ENCODE measurements at places on chromosomes 7 and 10.

DNA sequence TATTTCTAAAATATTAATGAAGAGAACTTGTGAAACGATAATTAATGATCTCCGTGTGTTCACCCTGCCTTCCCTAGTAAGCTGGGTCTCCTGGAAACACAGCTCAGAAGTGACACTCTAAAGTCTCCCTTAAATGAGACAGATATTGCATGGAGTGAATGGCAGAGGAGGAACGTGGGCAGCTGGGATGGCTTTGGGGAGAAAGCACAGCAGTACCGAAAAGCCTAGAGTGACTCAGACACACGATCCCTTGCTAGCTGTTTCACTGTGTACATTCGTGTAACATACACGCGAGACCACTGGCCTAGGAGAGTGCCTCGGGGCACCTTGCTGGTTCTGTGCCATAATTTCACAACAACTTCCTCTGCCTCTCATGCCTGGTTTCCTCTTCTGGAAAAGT is 199.9 kb upstream of the TCERG1L start:
- no peak for DNase-seq

DNA sequence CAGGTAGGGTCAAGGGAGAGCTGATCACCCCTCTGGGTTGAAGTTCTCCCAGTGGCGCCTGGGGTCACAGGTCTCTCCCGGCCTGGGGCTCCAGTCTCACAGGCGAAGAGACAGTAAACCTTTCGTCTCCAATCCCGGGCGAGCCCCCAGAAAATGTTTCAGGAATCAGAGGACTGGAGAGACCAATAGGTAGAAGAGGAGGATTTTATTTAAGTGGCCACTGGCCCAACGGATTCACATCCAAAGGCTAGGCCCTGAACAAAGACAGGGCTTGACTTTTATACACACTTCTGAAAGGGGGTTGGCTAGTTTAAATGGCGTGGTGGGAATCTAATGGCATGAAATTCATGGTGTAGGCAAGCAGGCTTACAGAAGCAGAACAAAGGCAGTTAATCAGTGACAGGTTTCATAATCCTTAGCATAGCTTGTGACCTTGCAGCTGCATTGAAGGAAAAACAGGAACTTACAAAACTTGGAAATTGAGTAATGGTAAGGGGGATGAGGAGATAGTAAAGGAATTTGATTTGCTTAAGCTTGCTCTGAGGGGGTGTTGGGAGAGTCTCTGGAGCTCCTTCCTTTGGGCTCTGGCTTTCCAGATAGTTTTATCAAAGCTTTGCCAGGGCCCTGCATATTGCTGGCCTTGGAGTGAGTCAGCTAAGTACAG is 105.5 kb downstream of the TRIM24 start:
- no peak for DNase-seq

DNA sequence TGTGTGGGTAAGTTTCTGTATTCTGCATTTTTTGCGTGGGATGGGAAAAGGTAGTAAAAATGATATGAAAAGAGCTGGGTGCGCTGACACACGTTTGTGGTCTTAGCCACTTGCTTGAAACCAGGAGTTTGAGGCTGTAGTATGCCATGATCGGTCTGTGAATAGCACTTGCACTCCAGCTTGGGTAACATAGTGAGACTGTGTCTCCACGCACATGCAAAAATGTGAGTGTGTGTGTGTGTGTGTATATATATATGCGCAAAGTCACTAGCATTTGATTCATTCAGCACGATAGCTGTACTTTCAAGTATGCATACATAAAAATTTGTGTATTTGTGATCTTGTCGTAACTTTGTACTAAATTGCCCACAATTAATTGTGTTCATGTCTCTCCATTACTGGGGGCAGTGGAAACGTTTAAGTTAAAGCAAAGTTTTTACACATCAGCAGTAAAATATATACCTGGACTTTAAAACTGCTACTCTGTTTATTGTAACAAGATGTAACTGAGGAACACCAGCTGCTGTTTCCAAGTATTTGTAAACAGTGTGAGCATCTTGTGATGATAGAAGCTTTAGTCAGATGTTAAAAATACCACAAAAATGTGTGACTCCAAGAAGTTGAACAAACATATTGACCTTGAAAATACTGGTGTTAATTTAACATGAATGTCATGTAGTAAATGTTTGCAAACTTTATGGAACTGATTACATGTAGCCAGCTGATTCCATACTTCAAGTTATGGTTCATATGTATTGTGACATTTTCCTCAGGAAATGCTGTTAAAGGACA is 1.6 kb downstream of the ZRANB1 start:
- DNase-seq = no peak

DNA sequence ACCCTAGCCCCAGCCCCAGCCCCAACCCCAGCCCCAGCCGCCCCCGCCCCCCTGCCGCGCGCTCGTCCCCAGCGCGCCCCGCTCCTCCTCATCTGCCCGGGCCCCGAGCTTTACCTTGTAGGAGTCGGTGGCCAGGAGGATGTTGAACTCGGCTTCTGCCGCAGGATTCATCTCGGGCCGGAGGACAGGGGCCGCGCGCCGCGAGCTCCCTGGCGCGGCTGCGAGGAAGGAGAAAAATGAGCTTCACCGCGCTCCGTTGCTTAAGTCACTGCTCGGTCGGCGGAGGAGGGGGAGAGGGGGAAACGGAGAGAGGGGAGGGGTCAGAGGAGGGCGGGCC is at the start of gene NAMPT:
NAMPT (minus strand) TSS at position 270 of the 337 bp plus-strand sequence; CDS start at position 171, 99 bp downstream.
- DNase-seq = no peak

DNA sequence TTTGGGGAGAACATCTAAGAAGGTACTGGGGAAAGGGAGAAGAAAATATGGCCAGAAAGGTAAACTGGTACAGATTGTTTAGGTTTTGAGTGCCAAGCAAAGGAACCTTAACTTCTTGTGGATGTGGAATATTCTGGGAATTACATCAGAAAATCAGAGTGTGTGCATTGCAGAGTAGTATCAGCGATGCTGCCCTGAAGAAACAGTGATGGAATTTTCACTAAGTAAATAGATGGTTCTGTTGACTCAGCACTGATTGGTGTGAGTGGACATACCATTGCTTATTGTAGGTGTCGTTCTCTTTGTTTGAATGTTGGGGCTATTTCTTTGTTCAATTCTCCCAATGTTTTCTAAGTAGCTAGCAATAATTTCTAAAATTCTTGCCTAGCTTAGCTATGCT is 24.4 kb upstream of the AKR1B1 start:
- no peak for DNase-seq

GRCh38 chr10:88892222-88892967 is 12.3 kb downstream of the STAMBPL1 start:
- DNase-seq = no peak

DNA sequence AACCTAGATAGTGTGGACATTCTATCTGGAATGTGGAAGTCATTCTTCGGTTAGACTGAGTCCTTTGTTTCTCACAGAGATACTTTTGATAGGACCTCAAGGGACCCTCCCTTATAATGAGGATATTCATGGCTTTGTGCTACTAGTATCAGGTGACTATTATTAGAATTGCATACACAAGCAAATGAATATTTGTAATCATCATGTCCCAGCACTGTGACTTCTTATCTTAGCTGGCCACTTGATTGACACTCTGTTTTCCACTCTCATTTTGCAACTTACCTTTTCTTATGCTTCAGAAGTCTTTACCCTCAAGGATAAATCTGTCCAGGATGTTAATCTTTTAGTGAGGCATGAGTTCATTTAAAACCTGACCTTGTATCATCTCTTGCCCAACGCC is 268.2 kb upstream of the FZD1 start:
- DNase-seq = no peak

GRCh38 chr7:55073976-55074528 is 55.2 kb downstream of the EGFR start:
- no peak for DNase-seq

GRCh38 chr10:113003052-113003451 is 53.0 kb downstream of the TCF7L2 start:
- DNase-seq = no peak

GRCh38 chr7:142168746-142169145 is 57.2 kb downstream of the MGAM2 start:
- no peak for DNase-seq

DNA sequence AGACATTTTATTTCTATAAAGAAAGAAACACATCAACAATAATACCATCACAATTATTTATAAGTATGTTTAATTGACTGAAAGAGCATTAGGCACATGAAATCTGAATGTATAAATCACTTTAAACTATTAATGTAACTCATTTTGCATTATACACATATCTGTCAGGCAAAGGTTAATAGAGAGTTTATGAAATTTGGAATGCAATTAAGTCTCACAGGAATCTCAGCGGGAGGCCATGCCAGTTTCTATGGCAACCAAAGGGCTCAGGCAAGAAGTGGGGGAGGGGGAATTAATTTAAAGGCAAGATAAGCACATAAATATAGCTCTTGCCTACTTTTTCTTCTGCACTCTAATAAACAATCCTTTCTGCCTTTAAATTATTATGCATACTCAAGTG is 152.6 kb downstream of the SLC16A9 start:
- DNase-seq = no peak

GRCh38 chr7:22594020-22594419 is 94.0 kb upstream of the STEAP1B start:
- no peak for DNase-seq

DNA sequence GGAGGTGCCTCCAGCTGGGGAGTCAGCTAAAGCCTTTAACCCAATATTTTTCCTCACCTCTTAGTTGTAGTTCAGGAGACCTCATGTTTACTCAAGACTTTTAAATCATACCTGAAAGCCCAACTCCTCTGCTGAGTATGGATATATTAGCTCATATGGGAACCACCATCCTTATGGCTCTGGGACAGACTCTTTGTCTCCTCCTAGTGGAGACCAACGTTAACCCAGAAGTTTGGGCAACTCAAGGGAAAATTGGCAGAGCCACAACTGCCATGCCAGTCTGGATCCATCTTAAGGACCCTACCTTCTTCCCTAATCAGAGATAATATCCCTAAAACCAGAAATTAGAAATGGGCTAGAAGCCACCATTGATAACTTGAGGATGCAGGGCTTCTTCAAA is 80.8 kb downstream of the TMEM106B start:
- no peak for DNase-seq

DNA sequence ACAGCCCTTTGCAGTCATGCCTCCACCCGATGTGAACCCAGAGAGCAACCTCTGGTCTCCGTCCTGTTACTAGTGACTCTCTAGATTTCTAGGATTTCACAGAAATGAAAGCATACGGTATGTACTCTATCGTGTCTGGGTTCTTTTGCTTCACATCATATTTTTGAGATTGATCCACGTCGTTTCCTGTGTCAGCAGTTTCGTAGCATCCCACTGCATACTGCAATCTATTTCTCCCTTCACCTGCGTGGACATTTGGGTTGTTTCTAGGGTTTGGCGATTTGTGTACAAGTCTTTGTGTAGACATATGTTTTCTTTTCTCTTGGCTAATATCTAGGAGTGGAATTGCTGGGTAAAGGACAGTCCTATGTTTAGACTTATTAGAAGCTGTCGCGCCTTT is 119.8 kb upstream of the PCBD1 start:
- DNase-seq = no peak

GRCh38 chr7:140389445-140389844 is 8.9 kb downstream of the SLC37A3 start:
- no peak for DNase-seq

- DNase-seq = no peak
Observed at GRCh38 chr7:113548561-113548960, 370.2 kb downstream of the PPP1R3A start.

DNA sequence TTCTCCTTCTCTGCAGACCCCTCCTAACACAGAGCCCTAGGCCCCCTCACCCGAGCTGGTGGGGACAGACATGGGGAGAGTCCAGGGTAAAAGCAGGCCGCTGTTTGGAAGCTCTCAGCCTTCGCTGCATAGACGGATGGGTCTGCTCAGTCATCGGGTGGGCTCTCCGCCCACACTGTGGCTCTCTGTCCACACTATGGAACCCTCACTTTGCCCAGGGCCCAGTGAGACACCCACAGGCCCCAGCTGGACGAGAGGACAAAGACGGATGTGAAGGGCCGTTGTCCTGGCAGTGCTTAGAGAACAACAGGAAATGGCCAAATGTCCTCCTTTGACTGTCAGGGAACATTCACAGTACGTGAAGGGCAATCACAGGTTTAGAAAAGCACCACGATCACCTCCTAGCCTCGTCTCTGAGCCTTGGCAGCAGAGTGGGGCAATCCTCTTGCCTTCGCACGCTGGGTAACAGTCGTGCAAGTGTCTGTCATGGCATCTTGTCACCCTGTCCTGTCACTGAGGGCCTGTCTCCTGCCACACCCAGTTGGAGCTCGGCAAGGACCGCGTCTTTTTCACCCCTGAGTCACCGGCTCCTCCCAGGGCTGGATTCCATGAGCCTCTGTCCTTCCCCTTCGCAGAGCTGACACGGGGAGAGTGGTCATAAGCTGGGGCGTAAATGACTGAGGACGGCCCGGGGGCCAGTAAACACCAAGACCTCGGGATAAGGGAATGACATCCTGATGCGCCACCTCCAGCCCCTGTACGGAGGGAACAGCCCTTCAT is 80.6 kb downstream of the PRKAG2 start:
- no peak for DNase-seq

GRCh38 chr10:30455816-30456215 is 21.8 kb downstream of the MAP3K8 start:
- DNase-seq = no peak

- DNase-seq = no peak
Observed at GRCh38 chr10:50561816-50562215, 61.9 kb downstream of the SGMS1 start.

DNA sequence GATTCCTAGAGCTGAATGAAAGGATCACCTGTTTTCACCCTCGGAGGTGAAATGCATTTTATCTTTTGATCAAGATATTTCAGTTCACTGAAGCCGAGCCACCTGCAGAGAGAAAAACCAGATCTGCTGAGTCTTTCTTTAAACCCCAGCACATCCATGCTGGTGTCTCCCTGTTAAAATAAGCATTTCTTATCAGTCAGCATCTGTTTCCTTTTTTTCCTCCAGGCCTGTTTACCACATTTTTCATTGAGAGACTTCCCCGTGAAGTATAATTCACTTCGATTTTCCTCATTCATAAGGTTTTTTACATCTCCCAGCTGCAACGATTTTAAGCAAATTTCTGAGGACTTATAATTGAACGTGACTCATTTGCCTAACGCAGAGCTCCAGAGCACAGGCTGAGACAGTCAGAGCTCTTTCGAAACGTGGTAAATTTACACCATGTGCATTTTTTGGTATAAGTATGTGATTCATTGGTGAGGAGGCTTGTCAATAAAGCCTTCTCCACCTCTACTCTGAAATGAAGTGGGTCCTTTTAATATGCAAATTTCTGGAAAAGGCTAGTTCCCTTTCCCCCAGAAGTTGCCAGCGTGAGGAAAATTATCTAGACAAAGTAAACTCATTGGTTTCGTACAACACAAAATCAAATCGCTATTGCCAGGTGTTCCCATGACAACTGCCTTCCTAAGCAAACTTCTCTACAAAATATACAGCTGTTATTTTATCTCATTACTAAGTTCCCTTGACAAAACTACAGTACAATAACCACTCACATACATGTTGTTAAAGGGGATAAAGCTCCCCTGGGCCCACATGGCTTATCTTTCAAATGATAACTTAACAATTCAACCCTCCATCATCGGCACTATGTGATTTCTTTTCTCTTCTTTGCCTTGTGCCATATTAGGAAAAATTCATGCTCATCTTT is 374.8 kb upstream of the AKR1E2 start:
- no peak for DNase-seq

DNA sequence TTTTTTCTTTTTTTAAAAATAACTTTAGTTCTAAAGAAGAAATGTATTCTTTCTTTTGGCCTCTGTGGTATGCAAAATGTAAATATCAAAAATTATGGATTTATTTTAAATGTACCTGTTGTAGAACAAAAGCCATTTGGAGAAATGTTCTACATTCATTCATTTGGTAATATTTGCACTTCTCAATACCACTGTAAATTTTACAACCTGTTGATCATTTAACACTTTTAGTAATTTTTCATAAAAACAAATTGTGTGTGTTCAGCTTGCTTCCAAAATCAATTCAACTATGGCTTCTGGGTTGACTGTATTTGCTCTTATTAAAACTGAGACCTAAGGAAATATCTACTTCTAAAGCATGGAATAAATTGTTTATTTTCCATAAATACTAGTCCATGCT is 2.3 kb upstream of the IGF2BP3 start:
- no peak for DNase-seq
